ENCODE measurements at places on chromosomes 12 and 14.

DNA sequence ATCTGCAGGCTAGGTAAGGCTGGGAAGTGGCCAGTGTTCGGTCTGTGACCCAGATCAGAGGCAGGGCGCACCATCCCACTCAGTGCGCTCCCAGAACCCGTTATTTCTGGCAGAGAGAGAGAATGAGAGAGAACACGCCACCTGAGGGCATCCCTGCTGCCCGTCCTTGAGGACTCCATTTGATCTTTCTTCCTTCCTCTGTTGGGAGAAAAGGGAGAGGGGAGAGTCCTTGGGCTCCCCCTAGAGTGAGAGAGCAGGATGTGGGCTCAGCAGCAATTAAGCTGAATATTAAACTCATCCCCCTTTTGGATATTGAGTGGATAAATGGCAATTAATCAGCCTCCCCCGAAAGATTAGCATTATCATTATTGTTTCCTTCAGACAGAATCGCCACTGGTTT is 70.6 kb downstream of the IFT43 start:
- DNase-seq, result no peak

- DNase-seq, result no peak
Observed at GRCh38 chr12:92248977-92249376, 103.3 kb upstream of the BTG1 start.

DNA sequence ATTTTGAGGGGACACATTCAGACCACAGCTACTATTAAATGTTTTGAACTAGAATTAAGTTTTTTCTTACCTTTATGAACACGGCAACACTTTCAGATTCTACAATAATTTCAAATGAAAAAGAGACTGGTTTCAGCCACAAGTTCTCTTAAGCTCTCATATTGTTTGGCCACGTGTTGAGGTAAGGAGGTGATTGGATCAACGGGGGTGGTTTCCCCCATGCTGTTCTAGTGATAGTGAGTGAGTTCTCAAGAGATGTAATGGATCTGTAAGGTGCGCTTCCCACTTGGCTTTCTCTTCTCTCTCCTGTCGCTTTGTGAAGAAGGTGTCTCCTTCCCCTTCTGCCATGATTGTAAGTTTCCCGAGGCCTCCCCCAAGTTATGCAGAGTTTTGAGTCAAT is 48.9 kb upstream of the DYRK2 start:
- no peak for DNase-seq

DNA sequence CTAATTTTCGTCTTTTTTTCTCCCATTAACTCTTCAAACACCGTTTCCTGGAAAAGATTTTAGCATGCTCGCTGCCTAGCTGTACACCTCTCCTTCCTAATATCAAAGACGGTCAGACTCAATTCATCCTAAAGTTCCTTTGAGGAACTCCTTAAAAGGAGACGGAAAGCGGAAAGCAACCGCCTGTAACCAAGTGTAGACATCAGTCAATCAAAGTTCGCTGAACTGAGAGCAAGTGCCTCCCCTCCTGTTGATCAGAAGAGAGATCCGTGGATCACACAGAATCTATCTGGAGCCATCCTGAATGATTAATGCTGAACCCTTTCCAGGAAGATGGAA is 412 bp upstream of the TEP1 start:
- no peak for DNase-seq

DNA sequence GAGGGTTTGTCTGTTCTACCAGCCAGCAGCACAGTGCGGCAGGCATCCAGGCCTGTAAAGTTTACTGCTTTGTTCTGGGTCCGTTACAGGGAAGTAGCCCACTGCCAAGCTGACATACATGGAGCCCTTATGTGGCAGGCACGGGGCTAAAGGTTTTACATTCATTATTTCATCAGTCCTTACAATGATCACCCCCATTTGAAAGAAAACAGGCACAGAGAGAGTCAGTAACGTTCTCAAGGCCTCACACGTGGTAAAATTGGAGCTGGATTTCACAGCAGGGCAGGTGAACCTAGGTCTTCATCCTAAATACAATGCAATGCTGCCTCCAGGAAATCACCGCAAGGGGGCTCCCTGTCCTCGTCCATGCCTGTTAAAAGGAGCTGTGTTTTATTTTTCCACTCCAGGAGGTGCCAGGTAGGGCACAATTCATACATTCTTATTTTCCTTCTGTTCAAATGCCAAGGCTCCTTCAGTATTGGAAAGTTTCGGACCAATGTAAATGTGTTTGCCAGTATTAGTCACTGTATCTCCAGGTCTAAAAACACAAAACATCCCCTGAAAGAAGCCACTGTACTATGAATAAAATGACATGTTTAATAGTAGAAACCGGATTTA is 172.2 kb upstream of the GZMB start:
- DNase-seq, result no peak

DNA sequence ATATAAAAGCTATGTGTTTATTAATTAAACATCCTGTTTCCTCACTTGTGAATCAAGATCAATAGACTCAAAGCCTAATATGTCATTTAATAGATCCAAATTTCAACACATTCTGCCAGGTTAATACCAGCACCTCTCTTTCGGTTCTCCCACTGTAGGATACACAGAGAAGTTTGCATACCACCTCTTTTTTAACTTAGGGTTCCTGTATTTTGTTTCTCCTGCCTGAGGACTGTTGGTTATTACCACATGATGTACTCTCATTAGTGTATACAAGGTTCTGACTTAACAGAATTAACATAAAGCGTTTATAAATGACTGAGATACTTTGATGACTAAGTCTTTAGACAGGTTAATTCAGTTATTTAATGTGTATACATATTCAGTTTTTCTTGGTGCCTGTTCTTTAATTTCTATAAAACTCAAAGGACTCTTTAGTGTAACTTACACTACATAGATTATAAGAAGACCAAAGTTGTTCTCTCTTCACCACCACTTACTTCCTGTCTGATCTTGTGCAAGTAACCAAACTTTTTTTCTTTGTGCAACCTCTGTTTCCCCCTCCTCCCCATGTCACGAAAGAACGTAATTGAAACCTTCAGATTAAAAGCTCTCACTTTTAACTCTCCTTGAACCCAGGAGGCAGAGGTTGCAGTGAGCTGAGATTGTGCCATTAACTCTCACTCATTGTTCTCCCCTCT is 89.8 kb upstream of the DNM1L start:
- no peak for DNase-seq

DNA sequence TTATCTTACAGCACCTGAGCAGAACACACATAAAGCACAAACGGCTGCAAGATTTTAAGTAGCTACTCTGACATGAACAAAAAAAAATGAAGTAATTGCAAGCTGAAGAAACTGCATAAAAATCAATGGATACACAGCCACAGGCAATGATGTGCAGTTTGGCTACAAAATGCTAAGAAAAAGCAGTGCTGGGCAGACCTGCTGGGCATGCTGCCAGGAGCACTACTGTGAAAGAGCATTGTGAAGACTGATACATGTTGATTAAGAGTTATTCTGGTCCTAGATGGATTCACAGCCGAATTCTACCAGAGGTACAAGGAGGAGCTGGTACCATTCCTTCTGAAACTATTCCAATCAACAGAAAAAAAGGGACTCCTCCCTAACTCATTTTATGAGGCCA is 20.1 kb upstream of the RTN1 start:
- no peak for DNase-seq

DNA sequence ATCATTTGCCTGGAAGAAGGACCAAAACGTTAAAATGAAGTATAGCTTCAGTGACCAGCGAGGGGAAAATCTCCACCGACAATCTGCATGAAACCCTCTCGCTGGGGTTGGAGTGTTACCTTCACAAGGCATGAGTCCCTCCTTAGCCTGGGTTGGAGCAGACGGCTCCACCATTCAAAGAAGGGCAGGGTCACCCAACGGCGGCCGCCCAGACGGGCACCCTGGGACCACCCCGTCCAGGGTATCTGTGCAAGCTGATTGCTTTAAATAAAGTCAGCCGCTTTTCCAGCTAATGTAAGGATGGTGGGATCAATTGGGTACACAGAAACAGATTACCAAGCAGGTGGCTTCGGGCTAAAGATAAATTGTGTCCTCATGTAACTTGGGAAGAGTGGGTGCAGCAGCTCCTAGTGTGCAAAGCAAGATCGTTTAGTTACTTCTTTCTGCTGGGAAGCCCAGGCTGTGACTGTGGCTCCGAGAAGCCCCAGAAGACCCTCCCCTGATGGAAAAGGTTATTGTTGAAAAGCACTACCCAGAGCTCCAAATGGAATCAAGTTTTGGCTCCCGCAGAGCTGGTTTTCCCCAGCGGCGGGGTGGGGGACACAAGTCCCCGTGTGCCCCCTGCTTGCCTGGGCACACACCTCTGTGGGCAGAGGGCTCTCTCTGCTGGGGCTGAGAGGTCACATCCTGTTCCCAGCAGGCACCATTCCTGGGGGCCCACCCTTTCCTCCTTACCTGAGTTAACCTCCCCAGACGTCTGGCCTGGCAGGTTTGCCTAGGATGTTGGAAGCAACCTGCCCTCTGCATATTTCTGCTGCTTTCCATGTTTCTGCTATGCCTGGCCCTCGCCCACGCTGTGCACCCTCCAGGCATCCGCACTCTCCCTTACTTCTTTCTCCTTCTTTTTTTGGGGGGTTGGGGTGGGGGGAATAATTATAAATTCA is 318.6 kb upstream of the DIO3 start:
- no peak for DNase-seq

GRCh38 chr14:24508155-24508840 is at the start of gene CMA1:
TSS of gene CMA1 (minus strand) at chr14:24508265. CDS start at chr14:24508235, 30 bp downstream.
- no peak for DNase-seq

DNA sequence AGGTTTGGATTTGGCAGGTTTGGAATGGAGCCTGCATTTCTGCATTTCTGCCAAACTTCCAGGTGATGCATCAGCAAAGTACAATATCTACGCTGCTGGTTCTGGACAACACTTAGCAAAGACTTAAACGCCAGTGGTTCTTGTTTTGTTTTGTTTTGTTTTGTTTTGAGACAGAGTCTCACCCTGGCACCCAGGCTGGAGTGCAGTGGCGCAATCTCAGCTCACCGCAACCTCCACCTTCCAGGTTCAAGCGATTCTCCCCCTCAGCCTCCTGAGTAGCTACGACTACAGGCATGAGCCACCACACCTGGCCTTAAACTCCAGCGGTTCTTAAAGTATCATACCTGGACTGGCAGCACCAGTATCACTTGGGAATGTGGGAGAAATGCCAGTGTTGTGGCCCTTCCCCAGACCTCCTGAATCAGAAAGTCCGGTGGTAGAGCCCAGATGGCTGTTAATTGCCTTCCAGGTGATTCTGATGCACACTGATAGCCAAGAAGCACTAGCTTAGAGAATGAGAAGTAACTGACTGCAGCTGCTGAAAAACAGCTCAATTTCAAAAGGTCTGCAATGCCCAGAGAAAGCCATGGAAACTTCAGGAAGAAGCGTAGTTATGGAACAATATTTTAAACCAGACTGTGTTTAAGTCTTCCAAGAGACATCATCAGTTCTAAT is 114.8 kb upstream of the FOXN3 start:
- no peak for DNase-seq

GRCh38 chr12:99271071-99271470 is 376.5 kb upstream of the GARIN6 start:
- no peak for DNase-seq

GRCh38 chr12:58079806-58080205 is 138.4 kb downstream of the ATP23 start:
- no peak for DNase-seq

- no peak for DNase-seq
Observed at GRCh38 chr12:69886109-69886508, 61.1 kb downstream of the MYRFL start.

- no peak for DNase-seq
Observed at GRCh38 chr14:56237398-56237797, 119.2 kb downstream of the PELI2 start.

GRCh38 chr12:66724616-66725015 is 45.7 kb upstream of the GRIP1 start:
- DNase-seq, result no peak

DNA sequence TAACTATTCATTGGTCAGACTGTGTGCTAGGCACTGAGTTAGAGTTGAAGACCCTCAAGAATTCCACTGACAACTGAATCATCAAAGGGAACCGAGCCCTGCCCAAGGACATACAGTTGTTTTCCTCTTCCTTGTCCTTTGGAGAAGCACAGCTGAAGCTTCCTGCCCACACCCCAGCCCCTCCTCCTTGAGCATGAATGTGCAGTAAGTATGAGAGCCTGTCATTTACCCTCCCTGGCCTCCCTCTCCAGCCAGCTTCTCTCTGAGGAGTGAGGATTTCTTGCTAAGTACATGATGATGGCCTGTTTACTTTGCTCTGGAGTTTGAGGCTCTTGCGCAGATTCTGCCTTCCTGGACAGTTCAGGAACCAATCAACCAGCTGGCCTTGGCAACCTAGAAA is 235.2 kb downstream of the CACNA1C start:
- no peak for DNase-seq

- DNase-seq, result no peak
Observed at GRCh38 chr12:70271025-70271424, 27.8 kb downstream of the CNOT2 start.

DNA sequence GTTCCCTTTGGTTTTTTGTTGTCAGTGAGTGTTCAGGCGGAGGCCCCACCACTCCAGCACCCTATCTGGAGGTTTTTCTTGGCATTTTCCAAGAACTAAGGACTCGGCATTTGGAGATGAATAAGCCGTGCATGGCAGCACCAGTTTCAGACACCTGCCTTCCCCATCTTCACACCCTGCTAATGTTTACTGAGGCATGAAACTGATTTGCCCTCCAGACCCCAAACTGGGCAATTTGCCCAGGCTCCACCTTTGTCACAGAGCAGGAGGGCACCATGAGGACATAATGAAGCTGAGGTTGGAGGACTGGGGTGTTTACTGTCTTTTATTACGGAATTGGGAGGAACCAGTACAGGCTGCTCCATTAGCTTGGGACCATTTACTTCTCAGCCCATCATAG is 113.4 kb downstream of the LGMN start:
- no peak for DNase-seq

DNA sequence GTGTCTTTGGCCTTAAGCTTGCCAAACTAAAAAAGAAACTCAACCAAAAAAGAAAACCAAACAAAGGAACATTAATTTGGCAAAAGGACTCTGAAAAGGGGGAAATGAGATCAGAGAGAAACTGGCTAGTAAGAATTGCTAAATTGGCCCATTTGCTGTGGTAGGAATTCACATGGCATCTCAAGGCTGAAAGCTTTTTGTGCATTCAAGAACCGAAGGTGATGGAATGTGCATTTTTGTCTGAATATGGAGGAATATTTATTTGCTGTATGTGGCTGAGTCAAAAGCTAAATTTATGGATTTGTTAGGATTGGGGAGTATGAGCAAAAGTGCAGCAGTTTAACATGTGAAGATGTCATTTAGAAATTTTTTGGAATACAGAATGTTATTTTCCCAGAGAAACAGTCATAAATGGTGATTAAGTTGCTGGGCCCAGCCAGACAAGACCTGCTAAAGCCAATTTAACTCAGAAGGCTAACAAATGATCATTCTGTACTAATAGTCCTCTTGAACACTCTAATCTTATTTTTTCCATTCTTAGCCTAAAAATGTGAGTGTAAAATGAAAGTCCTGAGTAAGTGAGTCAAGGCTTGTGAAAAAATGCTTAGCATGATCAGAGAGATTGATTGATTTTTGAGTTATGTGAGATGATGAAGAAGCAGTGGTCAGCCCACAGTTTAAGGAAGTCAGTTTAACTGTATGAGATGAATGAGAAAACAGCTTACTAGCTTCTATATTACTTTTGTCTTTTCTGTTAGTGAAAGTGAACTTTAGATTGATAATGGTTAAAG is 94.1 kb downstream of the ANO6 start:
- DNase-seq, result no peak

Data from caudate nucleus (tissue), 63 donors.